ENCODE measurements at places on chromosomes 1 and 21.

GRCh38 chr1:230084408-230085177 lies 17.6 kb downstream of the GALNT2 start:
- DNase-seq = no peak

DNA sequence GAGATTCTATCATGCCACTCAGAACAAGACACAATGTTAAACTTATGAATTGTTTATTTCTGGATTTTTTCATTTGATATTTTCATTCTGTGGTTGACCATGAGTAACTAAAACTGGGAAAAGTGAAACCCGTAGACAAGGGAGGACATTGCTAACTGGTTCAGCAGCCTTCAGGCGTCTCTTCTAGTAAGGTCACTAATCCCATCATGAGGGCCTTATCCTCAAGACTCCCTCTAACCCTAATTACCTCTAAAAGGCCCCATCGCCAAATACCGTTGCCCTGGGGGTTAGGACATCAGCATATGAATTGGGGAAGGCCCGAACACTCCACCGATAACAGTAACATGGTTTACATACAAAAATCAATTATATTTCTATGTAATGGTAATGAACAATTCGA lies 247.6 kb downstream of the TM2D1 start:
- no peak for DNase-seq

DNA sequence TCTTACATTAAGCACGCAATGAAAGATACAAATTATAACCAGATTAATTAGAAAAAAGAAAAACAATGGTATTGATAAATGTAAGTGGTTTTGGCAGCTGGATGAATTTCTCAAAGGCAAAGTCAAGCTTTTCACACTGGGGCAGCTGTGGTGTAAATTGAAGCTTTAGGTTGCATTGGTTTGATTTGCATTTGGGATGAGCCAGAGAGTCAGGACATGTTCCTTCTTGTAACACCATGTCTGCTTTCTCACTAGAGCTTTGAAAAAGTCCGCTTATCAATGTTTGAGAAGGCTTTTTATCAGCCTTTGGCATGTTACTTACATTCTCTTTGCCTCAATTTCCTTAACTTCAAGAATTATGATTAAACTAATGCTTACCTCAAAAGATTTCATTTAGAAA lies 173.9 kb downstream of the GPATCH2 start:
- no peak for DNase-seq

DNA sequence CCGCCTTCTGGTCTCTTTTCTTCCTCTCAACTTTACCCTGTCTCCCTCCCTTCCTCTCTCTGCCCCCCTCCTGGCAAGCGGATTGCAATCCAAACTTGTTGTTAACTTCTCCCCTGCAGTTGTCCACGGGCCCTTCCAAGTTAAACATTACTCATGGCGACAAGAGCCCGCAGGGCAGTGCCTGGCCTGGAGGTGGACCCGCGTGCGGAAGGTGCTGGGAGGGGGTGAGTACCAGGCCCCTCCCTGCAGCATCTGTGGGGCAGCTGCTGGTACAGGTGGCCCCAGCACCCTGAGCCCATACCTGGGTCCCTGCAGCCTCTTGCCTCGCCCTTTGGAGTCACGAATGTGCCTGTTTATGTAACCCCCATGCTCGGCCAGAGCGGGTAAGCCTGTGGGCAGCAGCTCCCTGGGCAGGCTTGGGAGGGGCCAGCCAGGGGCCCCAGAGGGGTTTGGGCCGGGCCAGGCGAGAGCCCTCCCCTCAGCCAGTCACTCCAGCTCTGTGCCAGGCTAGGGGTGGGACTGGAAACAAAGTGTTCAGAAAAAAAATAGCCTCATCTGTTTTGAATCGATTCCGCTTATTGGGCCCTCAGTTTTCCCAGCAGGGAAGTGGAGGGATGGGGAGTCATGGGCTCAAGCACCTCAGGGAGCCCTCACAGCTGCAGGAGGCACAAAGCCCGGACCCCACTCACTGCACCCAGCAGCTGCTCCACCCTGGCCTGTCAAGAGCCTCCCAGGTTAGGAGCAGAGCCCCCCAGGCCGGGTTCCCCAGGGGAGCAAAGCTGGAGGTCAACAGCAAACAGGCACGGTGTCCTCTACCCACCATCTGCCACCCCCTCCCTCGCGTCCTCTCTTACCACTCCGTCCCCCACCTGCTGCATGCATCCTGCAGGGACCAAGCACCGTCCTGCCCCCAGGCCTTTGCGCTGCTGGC lies 14.0 kb upstream of the FAAP20 start:
- peak; percentile 62 for DNase-seq

DNA sequence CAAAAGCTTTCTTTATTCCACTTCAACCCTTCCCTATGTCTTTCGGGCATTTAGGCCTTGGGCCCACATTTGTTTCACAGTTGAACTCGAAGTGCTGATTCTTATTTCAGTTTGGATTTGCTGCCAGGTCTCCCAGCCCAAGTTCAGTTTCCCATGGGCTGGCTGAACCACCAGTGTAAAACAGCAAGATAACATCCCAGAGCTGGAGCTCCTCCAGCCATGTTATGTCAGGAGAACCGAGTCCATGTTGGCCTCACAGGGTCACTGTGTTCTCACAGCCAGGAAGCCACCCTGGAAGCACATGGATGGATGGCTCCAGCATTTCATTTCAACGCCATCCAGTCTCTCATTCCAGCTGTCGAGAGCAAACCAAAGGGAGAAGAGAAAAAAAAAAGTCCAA lies 45.2 kb upstream of the RXRG start:
- no peak for DNase-seq

DNA sequence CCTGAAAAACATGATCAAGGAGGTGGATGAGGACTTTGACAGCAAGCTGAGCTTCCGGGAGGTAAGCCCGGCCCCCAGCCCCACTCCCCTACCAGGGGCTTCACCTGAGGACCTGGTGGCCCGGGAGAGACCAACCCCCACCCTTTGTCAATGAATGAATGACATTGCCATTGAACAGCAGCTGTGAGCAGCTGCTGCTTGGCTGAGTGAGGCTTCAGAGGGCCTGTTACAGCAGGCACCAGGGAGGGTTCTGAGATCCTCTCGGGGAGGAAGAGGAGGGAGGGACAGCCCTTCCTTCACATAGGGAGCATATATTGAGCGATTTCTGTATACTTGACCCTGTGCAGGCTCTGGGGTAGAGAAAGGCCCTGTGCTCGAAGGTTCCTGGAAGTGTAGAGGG lies 12.3 kb upstream of the CTRC start:
- DNase-seq = no peak

DNA sequence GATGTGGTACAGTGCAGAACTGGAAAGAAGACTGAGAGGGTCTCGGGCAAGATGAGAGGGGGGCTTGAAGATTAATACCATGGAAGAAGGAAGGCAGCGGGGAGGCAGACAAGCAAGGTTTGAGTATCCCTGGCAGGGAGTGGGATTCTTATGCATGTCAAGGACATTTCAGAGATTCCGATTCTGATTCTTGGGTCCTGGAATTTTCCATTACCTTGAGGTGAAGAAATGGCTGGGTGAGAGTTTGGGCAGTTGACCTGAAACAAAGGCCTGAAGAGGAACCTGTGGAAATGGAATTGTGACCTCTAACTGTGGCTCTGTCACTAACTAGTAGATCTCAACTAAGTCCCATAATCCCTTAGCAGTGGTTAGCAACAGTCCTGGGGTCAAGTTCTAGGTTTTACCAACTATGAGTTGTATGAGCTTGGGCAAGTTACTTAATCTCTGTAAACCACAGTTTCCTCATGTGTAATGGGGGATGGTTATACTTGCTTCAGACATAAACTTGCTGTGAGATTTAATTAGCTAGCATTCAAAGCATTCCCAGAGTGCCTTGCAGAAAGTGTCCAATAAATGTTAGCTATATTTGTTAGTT lies 8.6 kb upstream of the ACTN2 start:
- DNase-seq = no peak

DNA sequence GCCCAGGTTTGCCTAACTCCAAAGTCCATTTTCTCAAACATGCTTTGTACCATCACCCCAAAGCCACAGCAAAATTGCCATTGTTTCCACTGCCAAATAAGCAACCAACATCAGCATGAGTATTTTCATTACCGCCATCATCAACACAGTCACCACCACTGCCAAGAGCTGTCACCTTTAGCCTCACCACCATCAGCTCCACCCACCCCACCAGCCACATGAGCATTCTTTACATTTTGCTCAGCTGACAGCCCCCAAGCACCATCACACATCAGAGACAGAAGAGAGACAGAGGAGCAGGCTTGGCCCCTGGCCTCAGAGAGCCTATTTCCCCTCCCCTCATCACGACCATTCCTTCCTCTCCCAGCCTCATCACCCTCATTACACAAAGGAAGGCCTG lies 42.7 kb downstream of the TAS1R2 start:
- no peak for DNase-seq

DNA sequence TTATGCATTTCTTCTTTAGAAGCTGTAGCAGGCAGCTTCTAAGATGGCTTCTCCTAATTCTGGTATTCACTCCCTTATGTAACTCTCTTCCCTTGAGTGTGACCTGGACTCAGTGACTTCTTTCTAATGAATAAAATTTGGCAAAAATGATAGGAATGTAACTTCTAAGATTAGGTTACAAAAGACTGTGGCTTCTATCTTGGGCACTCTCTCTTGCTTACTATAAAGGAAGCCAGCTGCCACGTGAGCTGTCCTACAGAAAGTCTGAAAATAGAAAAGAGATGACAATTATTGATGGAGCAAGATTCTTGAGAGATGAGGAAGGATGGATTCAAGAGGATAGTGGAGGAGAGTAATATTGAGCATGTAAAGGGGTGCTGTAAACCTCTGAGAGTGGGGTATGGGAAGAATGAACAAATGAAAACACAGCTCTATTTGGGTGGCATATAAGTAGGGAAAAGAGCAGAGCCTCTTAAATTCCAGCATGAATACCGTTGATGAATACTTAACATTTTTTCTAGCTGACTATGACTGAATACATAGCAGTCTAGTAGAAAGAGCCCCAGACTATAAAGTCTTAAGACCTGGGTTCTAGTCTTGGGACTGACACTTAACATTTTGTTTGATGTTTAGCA lies 5.5 kb downstream of the TSEN15 start:
- DNase-seq = no peak

DNA sequence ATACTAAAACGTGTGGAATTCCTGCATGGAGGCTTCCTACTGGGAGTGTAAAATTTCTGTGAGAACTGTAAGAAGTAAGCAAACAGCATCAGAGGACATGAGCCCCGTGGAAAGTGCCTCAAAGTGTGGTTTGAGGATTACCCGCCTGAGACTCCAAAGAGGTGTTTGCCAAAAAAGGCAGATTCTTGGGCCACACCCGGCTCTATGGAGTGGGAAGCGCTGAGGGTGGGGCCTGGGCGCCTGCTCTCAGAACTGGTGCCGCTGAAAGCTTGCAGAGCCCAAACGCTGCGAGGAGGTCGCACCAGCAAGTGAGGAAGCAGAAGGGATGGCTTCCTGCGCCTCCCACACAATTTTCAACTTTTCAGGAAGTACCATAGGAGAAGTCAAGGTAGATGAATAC lies 43.0 kb upstream of the PSEN2 start:
- DNase-seq = peak; percentile 48

- no peak for DNase-seq
These were observed 14.2 kb upstream of the CASQ2 start for GRCh38 chr1:115782571-115783281.

Measured in left colon (tissue), 2 donors.